Fibroblast of mammary gland (primary cell): ENCODE measurements at places on chromosomes 7 and 10.

DNA sequence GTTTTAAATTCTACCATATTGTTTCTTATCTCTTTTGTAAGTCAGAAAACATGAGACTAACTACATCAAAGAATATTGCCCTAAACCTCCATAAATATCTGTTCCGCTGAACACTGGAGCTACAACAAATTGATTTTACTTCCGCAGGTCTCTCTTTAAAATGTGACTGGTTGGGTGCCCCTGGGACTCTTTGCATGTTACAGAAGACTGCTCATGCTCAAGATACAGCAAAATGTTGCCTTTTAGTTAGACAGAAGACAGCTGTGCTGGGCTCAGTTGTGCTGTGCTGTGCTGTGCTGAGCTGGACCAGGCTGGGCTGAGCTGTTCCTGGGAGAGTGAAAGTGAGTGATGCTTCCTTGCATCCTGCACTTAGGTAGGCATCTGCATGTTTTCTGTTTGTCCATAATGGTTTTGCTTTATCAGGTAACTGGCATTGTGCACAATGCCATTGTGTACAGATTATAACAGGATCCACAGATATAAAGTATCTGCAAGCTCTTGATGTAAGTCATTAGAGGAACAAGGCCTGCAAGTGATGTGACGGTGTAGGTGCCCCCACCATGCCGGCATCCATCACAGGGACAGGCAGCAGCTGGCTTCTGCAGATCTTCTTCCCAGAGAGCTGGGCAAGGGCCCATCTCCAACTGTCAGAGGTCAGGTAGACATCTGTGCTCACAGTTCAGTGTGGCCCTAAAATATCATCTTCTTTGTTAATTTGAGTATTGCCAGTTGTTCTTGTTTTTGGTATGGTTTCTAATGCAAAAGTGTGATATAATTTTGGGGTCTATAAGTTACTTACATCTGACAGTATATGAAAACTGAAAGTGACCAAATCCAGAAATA lies 972.5 kb upstream of the CELF2 start:
- DNase-seq, result no peak

DNA sequence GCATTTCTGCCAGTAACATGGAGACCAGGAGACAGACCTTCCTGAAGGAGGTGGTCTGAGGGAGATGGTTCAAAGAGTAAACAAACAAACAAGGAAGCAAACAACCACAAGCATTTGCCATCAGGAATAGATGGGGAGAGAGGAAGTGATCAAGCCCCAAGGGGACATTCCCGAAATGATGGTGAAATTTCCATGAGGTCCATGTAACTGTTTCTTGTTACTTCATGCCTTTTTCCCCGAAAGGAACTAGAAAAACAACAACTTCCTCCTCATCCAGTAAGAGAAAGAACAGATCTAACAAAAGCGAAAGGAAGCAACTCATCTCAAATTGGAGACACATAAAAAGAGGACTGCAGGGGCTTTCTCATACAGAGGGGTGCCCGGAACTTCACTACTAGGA lies 152.5 kb upstream of the ZNF32 start:
- DNase-seq, result no peak

GRCh38 chr10:20948686-20949327 lies 51.7 kb upstream of the NEBL start:
- no peak for DNase-seq

DNA sequence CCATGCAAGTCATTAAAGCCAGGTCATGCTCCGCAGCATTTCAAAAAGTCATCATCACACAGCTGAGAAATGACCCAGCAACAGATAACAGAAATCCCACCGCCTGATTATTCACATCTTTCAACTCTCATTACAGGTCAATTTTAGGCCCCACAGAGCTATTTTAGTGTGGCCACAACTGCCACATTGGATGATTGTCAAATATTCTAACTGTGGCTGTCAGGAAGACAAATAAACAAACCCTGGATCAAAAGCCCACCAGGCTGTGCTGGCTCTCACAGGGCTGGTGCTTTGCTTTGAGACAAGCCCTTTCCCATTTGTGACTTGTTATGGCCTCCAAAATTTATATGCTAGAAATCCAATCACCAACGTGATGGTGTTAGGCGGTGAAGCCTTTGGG lies 117.6 kb upstream of the CDC14C start:
- DNase-seq, result no peak

- DNase-seq, result no peak
These were observed 141.3 kb upstream of the VKORC1L1 start for GRCh38 chr7:65731562-65732035.

GRCh38 chr10:33309406-33309805 lies 25.1 kb downstream of the NRP1 start:
- DNase-seq, result no peak

DNA sequence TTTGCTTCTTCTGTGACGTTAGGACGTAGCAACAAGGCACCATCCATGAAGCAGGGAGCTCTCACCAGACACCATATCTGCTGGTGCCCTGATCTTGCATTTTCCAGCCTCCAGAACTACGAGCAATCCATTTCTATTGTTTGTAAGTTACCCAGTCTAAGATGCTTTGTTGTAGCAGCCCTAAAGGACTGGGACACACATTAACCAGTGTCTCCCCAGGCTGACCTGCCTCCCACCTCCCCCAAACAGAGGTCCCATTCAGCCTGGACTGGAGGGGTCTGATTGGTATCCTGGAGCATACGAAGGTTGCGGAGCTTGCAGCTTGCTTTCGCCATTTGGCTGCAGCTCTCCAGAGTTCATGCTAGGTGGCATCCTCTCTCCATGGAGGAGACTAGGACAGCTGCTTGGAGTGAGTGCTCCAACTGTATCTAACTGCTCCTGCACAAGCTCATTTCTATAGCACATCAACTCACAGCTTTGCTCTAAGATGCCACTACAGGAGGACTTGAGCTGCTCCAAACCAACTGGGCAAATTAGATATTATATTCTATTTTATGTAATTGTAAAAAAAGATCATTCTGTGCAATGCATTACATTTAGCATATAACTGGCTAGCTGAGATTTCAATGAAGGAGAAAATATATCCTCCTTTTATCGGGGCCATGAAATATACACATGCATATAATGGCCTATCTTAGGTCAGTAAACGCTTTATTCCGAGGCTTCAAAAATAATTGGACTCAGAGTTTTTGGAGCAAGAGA lies 8.0 kb upstream of the GRK5 start:
- DNase-seq, result peak; percentile 86

- peak; percentile 97 for DNase-seq
These were observed 83.3 kb upstream of the MKLN1 start for GRCh38 chr7:131244259-131244852.

DNA sequence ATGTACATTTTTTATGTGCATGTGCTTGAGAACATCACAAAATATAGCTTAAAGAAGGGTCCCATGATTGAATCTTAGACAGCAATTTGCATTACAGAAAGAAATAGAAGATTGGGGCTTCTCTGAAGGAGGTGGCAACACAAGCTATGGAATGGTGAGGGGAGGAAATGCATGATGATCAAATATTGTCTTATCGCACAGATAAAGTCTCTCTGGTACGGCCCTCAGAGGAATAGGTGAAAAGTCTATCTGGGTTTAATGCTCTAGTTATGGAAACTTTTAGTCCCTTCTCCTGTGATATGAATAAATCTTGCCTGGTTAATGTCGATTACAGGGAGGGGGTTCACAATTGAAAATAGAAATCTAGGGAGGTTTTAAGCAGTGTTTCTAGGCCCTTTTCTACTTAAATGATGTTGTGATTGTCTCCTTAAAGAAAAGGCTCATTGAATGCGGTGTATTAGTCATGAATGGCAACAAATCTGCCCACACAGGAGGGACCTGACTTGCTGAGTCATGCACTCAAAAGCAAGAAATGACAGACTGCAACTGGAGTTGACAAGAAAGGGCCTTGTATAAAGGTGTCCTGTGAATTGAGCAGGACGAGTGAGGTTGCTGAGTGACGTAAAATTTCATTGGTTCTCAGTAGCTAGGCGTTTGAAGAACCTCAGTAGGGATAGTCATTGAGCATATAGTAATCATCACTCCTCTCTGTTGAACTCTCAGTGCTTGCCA lies 133.4 kb upstream of the CSTF2T start:
- peak; percentile 79 for DNase-seq

DNA sequence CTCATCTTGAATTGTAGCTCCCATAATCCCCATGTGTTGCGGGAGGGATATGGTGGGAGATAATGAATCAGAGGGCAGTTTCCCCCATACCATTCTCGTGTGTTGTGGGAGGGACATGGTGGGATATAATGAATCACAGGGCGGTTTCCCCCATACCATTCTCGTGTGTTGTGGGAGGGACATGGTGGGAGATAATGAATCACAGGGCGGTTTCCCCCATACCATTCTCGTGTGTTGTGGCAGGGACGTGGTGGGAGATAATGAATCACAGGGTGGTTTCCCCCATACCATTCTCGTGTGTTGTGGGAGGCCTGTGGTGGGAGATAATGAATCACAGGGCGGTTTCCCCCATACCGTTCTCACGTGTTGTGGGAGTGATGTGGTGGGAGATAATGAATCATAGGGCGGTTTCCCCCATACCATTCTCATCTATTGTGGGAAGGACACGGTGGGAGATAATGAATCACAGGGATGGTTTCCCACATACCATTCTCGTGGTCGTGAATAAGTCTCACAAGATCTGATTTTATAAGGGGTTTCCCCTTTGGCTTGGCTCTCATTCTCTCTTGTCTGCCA lies 271.0 kb downstream of the MAD1L1 start:
- DNase-seq, result peak; percentile 98

DNA sequence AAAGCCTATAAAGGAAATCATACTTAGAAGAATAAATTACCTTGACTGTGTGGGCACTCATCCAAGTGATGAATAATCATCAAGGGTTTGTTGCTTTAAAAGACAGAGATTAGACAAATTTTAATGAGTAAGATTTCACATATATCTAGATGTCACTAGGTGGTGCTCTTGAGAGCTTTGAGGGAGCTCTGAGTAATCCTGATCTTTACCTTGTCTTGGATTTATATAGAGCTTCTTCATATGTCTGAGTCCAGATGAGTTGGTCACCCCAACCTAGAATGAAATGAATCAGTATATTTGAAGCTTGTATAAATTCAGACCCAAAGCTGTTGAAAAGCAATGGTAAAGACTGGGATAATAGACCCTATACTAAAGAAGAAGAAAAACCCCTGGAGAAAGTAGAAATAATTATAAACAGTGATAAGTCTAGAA lies 3.7 kb downstream of the AGR2 start:
- peak; percentile 91 for DNase-seq

GRCh38 chr10:13627459-13628310 lies 40.9 kb downstream of the PRPF18 start:
- peak; percentile 16 for DNase-seq

GRCh38 chr10:59387951-59388670 lies 25.8 kb upstream of the FAM13C start:
- DNase-seq, result peak; percentile 93

GRCh38 chr10:43845121-43845520 lies 196.4 kb upstream of the ZNF32 start:
- DNase-seq, result peak; percentile 40

DNA sequence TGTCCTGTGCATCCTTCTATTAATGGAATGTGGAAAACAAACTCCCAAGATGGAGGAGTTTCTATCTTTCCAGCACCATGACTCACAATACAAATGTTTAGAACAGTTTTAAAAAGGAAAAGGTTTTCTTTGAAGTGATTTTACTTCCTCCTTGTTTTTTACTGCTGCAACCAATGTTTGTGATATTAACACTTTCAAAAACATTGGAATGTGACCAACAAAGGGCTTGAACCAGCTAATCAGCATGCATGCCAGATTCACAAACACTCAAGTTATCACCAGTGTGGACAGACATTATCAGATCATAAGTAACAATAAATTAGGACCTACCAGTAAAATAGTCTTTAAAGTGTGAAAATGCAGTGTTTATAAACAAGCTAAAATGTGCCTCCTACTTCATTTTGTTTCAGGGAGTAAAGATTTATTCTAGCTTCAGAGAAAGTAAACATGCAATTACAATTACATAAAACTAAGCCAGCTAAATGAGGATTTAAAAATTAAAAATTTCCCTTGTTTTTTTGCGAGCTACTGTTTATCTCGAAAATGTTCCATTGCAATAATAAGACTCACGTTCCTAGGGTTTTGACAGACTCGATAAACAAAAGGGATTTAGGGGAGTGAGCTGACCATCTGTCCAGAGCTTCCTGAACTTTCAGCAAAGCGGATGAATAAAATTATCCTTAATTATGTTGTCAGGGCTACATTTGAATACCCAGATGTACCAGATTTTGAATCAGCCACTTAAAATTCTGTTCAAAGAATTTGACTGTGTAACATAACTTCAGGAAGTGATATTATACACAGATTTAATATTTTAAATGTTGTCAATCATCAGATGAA lies 29.8 kb downstream of the CPVL start:
- DNase-seq, result no peak

DNA sequence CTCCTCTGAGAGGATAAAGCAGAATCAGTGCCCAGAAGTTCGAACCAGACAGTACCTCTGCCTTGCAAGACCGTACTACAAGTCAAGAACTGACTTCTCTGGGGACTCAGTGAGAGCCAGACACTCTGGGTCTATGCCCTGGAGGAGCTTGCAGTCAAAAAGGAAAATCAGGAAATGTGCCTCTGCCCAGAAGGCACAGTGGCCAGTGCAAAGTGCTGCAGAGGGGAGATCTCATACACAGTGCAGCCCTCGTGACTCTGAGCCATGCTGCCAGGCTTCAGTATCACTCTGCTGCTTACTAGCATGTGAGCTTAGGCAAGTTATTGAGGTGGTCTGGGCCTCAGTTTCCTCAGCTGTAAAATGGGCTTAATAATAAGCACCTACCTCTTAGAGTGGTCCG lies 144.0 kb upstream of the NPY start:
- no peak for DNase-seq

GRCh38 chr7:5627745-5628547 lies 153.5 kb downstream of the RNF216 start:
- DNase-seq, result no peak

GRCh38 chr10:93438613-93439253 lies 43.4 kb downstream of the MYOF start:
- DNase-seq, result no peak

GRCh38 chr7:112868609-112869008 lies 78.4 kb upstream of the TMEM168 start:
- DNase-seq, result no peak

- peak; percentile 34 for DNase-seq
These were observed 4.8 kb upstream of the VCL start for GRCh38 chr10:73992899-73993788.

- DNase-seq, result no peak
These were observed 99.7 kb upstream of the HDAC9 start for GRCh38 chr7:18395868-18396267.

DNA sequence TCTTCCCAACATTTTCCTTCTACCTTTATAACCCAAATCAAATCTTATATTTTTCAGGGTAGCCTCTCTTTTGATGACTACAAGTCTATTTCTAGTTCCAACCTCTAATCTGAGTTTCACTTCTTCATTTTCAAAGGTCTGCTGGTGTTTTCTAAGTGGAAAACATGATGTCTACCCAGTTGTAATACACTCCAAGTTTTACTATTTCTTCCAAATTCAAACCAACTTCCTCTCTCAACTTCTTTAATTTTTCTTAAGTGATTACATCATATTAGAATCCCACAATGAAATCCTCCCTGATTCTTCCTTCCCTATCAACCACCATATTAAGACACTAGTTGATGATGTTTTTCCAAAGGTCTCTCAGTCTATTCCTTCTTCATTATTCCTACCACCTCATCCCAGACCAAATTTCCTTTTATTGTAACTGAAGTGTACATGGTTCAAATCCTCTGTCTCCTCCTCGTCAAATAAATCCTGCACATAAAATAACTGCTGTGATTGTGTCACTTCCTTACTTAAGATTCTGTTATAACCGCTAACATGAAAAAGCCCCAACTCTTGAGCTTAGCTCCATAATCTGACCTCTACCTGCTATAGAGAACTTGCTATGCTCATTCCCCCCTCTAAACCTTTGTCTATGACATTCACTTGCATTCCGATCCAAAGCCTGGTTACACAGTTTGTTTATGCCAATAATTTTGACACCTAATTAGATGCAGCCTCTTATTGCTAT lies 12.7 kb downstream of the TAS2R38 start:
- DNase-seq, result no peak
